EL (cell line): ENCODE measurements at places on chromosomes 7 and 10.

- no peak for DNase-seq
Measured at GRCh38 chr7:158309868-158310763, 277.5 kb downstream of the PTPRN2 start.

DNA sequence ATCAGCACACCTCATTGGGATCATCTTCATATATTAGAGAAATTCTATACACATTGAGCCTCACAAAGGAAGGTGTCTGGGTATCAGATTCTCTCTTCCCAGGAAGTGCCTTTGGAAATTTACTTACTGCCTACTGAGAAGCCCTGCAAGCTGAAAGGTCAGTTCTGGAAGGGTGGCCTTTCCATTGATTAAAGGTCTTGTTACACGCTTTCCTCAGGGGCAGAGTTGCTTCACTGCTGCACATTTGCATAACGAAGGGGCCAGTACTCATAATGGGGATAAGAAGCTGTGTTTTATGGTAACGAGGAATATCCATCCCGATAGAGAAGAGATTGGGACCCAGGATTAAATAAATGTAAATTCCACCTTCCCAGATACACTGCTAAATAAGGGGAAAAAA lies 19.4 kb upstream of the IL15RA start:
- DNase-seq = no peak

DNA sequence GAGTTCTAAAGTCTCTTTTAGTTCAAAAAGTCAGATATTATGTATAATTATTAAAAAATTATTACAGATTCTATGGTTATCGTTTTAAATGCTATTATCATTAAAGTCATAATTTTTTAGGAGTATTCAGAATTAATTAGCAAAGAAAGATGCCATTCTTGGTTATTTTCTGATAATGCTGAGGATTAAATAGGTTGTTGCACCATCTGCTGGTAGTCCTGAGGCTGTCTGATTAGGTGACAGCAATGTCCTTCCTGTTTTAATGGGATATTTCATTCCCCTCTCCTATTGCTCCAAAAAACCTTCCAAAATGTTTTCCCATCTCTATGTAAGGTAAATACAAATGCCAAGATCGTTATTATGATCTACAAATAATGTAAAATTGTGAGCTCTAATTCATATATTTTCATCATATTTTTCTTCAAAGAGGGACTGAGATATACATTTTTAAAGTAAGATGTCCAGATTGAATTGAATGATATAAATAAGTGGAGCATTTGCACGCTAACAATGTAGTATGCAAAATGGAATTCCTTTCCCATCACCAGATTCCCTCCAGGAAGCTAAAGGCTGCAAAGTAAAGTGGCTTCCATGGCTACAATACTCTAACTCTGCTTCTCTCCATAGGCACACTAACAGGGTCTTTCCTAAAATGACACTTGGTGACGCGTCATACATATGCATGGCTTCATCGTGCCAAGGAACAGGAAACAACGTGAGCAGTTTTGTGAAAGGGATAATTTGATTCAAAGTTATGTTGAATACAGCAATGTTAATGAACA lies 58.8 kb upstream of the AKR1E2 start:
- DNase-seq = peak; percentile 58

GRCh38 chr10:93126483-93127052 lies 52.9 kb downstream of the CYP26A1 start:
- DNase-seq = no peak

GRCh38 chr10:75530299-75530698 lies 98.9 kb downstream of the LRMDA start:
- peak; percentile 1 for DNase-seq

GRCh38 chr7:136868496-136869000 lies at the start of gene CHRM2:
Gene CHRM2 (plus strand): TSS chr7:136868652. CDS start chr7:137014866, 146,214 bp downstream.
- DNase-seq = peak; percentile 34

GRCh38 chr7:44621034-44621749 lies 14.8 kb downstream of the OGDH start:
- peak; percentile 72 for DNase-seq
